PC-9 (cell line): ENCODE measurements at places on chromosomes 11 and 22.
A peak's percentile ranks its signal among the peaks of the same experiment; 100 is the strongest.

- no peak for DNase-seq
Measured at GRCh38 chr22:48939441-48940265, 888.0 kb downstream of the BRD1 start.

GRCh38 chr11:29327891-29328290 is 688.9 kb downstream of the KCNA4 start:
- no peak for DNase-seq

DNA sequence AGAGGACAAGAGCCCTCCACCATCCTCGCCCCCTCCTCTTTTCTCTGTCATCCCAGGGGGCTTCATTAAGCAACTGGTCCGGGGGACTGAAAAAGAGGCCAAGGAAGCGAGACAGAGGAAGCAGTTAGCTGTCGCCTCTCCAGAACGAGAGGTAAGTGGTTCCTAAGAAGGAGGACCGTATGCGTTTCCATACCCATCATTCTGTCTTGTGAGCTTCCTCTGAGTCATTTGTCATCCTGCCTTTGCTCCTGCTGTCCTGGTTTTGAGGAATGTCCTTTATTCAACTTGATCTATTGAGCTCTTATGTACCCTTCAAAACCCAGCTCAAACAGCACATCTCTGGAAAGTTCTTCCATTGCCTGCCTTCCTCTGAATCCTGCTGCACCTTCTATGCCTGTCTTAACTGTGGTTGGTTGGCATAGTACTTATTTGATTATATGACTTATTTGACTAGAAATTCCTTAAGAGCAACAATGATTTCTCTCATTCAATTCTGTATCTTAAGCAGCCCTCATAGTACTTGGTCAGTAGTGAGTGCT is 21.3 kb downstream of the MYO18B start:
- no peak for DNase-seq

DNA sequence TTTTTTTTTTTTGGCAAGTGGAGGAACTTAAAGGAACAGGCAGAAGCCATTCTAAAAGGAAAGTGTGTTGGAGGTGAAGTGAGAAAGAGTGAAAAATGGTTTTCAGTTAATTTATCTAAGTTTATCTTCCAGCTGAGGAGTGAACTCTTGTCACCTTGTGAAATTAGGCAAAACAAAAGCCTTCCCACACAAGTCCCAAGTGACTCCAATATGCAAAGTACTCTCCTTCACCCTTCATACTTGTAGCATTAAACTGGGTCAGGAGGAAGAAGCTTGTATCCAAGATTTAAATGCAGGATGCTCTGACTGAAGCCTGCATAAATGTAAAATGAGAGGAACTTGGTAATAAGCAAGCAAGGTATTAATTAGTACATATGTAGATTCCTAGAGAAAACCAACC is 796.8 kb downstream of the DLG2 start:
- DNase-seq, result no peak

- DNase-seq, result no peak
Measured at GRCh38 chr11:41437006-41437490, 22.4 kb downstream of the LRRC4C start.

DNA sequence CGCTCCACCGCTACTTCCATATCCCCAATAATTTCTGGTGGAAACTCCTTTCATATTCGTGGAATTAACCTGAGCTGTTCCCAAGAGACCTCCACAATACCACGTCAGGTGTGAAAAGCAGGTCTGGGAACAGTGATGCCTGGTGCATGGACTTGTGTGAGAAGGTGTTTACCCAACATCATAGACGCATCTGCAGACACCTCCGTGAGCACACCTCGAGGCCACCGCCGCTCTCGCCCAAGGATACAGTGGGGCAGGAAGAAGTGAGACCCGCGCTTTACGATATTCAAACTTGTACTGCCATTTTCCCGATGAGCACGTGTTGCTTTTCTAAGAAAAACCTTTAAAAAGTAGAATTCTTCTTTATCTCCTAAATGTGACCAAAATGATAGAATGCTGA is 8.2 kb downstream of the PHF21B start:
- DNase-seq, result no peak

DNA sequence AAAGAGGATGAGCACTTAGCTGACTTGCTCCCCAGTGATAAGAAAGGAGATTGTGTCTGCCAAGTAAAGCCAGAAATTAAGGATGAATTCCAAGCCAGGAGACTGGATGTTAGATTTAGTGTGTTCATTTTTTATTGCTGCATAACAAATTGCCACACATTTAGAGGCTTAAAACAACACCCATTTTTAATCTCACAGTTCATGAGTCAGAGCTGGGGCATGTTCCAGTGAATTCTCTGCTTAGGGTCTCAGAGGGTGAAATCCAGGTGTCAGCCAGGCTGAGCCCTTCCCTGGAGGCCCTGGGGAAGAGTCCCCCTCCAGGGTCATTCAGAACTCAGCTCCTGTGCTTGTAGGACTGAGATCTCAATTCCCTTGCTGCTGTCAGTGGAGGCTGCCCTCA is 352.8 kb downstream of the BUD13 start:
- no peak for DNase-seq

DNA sequence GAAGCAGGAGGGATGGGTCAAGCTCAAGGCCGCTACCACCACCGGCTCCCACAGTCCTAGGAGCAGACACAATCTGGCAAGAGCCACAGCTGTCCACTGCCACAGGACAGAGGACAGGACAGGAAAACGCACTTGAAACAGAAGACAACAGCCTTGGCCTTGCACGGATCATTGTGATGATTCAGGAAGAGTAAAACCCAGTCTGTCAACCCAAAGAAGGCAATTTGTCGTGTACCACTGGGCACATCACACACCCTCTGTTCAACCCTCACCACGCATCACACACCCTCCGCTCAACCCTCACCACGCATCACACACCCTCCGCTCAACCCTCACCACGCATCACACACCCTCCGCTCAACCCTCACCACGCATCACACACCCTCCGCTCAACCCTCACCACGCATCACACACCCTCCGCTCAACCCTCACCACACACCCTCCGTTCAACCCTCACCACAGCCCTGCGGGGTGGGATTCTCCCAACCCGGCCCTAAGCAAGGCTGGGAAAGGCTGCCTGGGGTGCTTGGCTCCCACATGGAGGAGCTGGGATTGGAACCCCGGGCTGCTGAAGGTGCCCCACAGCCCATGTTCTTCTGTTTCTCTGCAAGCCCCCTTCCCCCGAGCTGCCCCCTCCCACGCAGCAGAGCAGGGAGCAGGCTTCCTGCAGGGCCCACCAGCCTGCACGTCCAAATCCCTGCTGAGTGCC is 11.3 kb upstream of the CDC42BPG start:
- DNase-seq, result no peak

GRCh38 chr11:109043315-109043714 is 378.4 kb downstream of the DDX10 start:
- no peak for DNase-seq

DNA sequence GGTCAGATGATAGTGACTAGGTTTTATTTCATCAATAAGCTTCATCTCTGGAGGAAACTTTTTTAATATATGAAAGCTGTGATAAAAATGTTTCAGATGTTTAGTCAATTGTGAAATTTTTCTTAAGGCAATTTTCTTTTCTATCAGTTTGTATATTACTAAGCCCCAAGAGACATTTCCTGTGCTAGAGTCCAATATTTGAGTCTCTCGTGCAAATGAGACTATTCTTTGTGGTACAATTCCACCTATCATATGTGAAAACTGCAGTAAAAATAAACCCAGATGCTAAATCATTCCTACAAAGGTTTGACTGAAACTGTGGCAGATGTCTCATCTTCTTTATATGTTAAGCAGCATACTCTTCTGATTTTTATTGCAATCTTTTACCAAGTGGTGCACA is 28.0 kb downstream of the CTR9 start:
- DNase-seq, result no peak

DNA sequence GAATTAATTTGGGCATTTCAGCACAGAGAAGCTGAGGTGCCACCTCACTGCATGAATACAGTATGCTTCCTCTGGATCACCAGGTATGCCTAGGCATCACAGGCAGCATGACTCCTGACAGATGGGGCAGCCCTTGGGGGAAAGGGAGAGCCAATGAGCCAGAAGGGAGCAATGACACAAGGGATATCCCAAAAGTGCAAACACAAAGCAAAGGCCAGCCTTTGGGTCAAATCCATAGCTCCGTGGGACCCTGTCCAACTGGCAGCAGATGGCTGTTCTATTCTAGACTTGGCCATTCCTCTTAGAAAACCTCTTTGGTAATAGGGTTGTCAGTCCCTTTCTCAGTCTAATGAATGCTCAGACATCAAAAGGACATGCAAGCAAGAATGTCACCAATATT is 73.3 kb downstream of the SERGEF start:
- no peak for DNase-seq

- DNase-seq, result no peak
Measured at GRCh38 chr11:63611395-63611747, 2.9 kb downstream of the PLAAT3 start.

GRCh38 chr11:107018902-107019493 is 722 bp upstream of the GUCY1A2 start:
- peak; percentile 22 for DNase-seq

DNA sequence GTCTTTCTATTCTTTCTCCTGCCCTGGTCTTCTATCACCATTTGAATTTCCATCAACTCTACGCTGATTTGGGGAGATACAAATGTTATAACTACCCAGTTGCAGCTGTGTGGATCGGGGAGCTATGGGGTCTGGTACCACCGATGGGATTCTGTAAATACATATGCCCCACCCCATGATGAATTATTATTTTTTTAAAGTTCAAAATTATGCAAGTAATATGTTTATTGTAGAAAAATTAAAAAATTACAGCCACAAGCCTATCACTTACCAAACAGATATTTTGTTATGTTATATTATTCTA is 52.4 kb upstream of the CLMP start:
- no peak for DNase-seq

GRCh38 chr11:71451596-71452198 is 1.3 kb upstream of the NADSYN1 start:
- peak; percentile 34 for DNase-seq

DNA sequence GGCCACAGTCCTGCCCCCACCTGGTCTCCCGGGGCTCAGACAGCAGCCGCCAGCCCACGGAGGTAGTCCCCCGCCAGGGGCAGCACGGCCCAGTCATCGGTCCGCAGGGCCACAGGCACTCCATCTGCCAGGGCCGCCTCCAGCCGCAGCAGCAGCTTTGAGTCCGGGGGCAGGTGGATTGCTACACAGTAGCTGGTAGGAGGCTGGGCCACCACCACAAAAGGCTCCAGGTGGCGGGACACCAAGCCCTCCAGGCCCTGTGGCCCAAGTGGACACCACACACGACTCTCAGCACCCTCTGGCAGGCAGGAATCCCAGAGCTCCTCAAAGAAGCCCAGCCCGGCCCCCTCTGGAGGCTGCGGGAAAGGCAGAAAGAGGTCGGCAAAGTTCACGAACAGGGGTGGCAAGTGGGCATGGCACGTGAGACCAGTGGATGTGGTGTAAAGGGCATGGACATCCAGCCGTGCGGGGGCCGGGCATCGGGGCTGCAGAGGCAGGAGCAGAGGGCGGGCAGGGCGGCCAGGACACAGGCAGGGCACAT is 2.9 kb downstream of the AP5B1 start:
- DNase-seq, result no peak

- DNase-seq, result no peak
Measured at GRCh38 chr11:86629045-86629706, 43.2 kb downstream of the ME3 start.

DNA sequence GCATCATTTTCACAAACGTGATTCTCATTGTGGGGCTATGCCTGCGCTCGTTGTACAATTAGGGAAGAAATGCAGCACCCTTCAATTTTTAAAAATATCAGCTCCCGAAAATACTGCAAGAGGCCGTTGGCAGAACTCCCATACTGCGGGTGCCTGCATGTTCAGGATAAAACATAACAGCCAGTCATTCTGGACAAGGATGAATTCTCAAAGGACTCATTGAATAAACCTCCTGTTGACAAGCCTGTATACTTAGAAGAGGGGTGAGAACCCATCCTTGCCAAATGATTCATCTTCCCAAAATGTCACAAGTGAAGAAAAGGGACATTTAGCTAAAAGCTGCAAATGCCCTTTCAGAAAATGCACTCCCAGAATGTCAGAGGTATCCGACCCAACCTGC is 141.9 kb downstream of the CSNK2A3 start:
- no peak for DNase-seq

DNA sequence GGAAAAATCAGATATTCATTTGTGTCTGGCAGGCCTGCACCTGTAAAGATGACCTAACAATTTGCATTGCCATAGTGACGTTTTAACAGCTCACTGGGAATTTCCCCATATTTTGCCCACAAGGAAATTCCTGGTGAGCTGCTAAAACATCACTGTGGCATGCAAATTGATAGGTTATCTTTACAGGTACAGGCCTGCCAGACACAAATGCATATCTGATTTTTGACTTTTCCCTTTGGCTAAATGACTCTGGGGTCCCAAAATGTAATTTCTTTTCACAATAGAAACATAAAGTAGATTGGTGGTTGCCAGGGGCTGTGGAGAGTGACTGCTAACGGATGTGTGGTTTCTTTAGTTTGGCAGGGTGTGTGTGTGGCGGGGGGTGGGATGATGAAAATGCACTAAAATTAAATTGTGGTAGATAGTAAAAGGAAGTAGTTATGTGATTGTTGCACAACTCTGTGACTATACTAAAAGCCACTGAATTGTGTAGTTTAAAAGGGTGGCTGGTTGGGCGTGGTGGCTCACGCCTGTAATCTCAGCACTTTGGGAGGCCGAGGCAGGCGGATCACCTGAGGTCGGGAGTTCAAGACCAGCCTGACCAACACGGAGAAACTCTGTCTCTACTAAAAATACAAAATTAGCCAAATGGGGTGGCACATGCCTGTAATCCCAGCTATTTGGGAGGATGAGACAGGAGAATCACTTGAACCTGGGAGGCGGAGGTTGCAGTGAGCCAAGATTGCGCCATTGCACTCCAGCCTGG is 18.5 kb upstream of the FEZ1 start:
- peak; percentile 83 for DNase-seq

- DNase-seq, result no peak
Measured at GRCh38 chr22:27574002-27574366, 227.6 kb downstream of the MN1 start.

- no peak for DNase-seq
Measured at GRCh38 chr11:121743285-121743684, 290.5 kb upstream of the SORL1-AS1 start.

DNA sequence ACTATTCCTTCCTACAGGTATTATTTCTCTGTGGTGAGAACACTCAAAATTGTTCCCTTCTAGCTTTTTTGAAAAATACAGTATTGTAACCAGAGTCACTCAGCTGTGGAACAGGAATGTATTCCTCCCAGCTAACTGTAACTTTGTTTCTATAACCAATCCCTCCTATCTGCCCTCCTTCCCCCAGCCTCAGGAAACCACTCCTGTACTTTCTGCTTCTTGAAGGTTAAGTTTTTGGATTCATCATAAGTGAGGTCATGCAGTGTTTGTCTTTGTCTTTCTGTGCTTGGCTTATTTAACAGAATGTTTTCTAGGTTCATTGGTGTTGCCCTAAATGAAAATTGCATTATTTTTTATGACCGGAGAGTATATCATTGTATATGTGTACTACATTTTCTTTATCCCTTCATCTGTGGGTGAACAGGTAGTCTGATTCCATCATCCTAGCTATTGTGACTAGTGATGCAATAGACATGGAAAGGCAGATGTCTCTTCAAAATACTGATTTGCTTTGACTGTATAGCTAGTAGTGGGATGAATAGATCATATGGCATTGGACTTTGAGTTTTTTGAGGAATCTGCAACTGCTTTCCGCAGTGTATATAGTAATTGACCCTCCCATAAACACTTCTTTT is 112.9 kb upstream of the GRK3 start:
- no peak for DNase-seq

GRCh38 chr22:35150183-35151107 is 84.5 kb downstream of the ISX start:
- DNase-seq, result no peak
